ENCODE measurements at places on chromosomes 7 and 10.

GRCh38 chr10:24417053-24417452, 208.1 kb downstream of the KIAA1217 start:
- no peak for DNase-seq

DNA sequence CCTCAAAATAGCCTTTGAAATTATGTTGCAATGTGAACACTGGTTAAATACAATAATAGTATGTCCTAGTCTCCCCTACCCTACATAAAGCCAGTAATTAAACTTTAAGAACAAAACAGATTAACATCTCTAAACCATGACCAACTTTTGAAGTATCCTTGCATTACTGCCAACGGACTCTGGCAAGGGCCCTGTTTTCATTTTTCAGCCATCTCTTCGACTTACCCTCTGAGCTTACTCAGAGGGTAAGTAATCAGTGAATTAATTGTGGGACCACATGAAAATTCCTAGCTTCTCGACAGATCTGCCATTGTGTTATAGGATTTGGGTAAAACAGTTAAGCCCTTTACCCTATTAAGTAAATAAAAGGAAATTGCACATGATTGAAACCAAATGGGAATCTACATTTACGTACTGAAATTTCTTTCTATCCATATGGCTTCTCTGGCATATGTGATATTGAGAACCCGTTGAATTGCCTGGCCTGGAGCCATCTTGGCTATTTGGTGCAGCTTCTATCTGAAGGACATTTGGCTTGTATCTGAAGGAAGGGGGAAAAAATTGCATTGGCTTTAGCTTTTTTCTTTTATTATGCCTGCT, 39.6 kb downstream of the DYNC1I1 start:
- DNase-seq, result no peak

GRCh38 chr7:158037211-158037610, 550.4 kb downstream of the PTPRN2 start:
- DNase-seq, result no peak

DNA sequence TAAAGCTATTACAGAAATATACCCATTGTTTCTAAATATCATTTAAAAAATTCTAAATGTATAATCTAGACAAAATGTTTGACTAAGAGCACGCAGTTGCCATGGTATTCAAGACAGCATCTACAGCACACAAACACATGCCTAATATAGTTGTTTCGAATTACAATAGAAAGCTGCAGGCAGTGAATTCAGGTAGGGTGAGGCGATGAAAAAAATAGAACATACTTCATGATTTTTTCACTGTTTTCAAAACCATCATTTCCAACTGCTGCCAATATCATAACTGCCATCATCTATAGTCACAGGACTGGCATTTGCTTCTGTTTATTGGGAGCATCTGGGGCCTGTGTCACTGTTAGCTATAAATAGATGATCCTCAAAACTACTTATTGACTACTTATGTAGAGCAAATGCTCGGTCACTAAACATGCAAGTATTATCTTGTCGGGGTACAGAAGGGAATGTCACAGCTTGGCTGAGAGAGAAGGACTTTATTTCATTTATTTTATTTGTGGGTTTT, 34.4 kb upstream of the OTUD1 start:
- DNase-seq, result no peak

- peak; percentile 6 for DNase-seq
Measured at GRCh38 chr10:69160809-69161241, 19.2 kb upstream of the SUPV3L1 start.

GRCh38 chr7:155825336-155825735, 13.1 kb upstream of the SHH start:
- no peak for DNase-seq
